LHCN-M2 (cell line): ENCODE measurements at places on chromosomes 5 and 9.

GRCh38 chr5:158511454-158511853, 588.3 kb downstream of the EBF1 start:
- DNase-seq = no peak

GRCh38 chr5:95883185-95884016, 60.9 kb upstream of the GLRX start:
- no peak for DNase-seq

DNA sequence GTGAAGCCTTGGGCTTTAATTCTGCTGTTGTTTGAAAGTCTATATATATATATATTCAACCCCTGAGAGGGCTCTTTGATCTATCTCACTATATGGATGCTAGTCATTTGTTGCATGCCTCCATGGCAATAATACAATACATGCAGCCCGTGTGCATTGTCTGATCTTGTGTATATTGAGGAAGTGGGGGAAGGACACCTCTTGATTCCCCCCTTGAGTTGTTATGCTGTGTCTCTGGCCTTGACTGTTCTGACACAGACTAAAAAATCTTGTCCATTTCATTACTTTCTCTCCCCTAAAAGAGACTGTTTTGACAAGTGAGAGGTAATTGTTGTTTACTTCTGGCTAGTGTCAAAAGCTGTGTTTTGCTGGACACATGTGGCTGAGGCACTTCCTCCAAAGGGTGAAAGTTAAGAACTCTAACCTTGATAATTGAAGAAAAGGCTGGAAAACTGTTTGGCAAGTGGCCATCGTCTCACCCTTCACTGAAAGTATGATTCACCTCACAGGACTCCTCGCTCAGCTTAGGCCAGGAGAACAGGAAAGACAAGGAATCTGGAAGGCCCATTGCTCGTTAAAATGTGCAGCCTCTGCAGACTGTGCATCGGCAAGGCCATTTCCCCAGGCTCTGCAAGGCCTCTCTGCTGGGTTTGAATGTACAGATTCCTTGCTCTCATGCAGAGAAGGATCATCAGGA, 304.0 kb downstream of the PRELID2 start:
- peak; percentile 69 for DNase-seq

DNA sequence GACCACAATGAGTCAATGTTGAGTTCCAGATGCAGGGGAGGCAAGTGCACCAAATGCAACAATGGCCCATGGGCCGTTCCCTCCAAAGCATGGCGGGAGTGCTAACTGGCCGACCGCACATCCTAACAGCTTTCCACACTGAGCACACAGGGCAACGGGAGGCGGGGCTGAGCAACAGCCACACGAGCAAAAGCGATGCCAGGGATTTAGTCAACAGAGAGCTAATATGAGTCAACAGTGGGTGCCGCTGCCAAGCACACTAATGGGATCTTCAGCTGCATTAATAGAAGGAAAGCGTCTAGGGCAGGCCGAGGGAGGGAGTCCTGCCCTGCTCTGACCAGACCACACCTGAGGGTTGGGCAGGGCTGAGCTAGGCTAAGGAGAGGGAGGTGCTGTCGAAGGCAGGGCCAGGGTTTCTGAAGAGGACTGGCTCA, 4.6 kb downstream of the EPB41L4B start:
- DNase-seq = peak; percentile 89

- DNase-seq = peak; percentile 98
These were observed 34.4 kb downstream of the MAP1B start for GRCh38 chr5:72141440-72142355.

DNA sequence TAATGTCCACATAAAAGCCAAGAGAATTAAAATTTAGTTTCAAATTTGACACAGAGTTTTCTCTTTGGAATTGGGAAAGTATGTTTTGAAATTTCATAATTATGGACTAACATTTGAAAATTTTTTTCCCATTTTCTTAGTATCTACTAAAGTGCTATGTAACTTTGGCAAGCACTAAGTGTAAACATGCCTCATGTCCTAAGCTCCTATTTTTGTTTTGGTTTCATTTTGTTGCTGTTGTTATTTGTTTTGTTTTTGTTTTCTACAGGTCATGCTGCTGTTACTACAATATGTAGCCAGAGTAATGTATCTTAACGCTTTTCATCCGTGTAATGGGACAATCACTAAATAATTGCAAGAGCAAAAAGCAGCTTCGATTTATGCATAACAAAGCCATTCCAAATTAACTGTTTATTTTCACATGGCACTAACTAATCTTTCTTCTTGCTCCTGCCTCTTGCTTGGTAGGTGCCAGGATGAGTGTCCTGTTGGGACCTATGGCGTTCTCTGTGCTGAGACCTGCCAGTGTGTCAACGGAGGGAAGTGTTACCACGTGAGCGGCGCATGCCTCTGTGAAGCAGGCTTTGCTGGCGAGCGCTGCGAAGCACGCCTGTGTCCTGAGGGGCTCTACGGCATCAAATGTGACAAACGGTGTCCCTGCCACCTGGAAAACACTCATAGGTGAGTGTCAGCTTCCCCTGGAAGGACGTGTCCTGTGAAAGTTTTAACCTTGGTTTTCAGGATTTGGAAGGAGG, 107.3 kb upstream of the PRRC1 start:
- DNase-seq = no peak

GRCh38 chr9:90834828-90835595, 33.4 kb downstream of the SYK start:
- no peak for DNase-seq

DNA sequence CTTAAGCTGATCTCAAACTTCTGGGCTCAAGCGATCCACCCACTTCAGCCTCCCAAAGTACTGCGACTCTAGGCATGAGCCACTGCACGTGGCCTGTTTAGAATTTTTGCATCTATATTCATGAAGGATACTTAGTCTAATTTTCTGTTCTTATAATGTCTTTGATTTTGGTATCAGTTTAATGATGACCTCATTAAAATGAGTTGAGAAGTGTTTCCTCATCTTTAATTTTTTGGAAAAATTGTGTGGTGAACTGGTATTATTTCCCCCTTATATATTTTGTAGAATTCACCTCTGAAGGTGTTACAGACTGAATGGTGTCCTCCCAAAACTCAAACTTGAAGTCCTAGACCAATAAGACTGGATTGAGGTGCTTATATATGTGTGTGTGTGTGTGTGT, 46.5 kb downstream of the ANKRD31 start:
- DNase-seq = no peak

DNA sequence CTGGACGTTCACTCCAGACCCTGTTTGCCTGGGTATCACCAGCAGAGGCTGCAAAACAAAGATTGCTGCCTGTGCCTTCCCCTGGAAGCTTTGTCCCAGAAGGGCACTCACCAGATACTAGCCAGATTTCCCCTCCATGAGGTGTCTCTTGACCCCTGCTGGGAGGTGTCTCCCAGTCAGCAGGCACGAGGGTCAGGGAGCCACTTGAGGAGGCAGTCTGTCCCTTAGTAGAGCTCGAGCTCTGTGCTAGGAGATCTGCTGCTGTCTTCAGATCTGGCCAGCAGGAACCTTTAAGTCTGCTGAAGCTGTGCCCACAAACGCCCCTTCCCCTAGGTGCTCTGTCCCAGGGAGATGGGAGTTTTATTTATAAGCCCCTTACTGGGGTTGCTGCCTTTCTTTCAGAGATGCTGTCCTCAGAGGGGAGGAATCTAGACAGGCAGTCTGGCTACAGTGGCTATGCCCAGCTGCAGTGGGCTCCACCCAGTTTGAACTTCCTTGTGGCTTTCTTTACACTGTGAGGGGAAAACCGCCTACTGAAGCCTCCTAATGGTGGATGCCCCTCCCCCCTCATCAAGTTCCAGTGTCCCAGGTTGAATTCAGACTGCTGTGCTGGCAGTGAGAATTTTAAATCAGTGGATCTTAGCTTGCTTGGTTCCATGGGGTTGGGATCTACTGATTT, 253.9 kb downstream of the SPATA31D1 start:
- no peak for DNase-seq

GRCh38 chr5:147384346-147385193, 125.3 kb downstream of the DPYSL3 start:
- no peak for DNase-seq

DNA sequence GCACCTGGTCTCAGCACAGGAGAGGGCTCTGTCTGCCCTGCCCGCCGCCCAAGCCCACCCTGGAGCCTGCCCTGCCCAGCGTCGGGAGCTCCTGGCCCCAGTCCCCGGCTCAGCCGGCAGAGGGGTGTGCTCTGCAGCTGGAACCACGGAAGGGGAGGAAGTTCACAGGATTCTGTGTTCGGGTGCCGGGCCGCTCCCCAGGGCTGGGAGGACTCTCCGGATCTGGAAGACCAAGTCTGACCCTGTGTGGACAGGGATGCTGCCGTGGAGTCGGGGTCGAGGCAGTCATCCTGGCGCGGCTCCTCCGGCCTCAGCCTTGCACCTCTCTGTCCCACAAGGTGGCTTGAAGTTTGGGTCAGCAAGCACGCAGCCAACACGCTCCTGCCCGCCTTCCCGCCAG, 78.6 kb downstream of the KCNT1 start:
- no peak for DNase-seq

DNA sequence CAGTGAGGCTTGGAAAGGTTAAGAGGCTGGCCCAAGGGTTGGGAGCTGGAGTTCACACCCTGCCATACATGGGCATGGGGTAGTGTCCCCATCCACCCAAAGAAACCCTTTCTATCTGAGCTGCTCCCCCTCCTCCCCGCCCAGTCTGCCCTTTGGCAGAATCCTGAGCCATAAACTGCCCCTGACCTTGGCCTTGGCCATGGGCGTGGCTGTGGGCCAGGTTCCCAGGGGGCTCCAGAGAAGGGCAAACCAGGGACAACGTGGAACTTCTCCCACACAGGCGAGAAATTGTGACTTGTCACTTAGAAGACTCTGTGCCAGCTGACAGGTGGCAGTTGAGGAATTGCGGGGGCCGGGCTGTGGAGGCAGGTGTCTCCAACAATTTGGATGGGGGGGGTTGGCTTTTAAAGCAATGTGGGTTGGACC, 4.8 kb downstream of the FAM78A start:
- no peak for DNase-seq

GRCh38 chr5:17241635-17242034, 24.2 kb downstream of the BASP1 start:
- DNase-seq = no peak

GRCh38 chr9:116319480-116319879, 165.9 kb downstream of the PAPPA start:
- no peak for DNase-seq

GRCh38 chr9:97848480-97849237, 4.4 kb upstream of the FOXE1 start:
- DNase-seq = no peak

DNA sequence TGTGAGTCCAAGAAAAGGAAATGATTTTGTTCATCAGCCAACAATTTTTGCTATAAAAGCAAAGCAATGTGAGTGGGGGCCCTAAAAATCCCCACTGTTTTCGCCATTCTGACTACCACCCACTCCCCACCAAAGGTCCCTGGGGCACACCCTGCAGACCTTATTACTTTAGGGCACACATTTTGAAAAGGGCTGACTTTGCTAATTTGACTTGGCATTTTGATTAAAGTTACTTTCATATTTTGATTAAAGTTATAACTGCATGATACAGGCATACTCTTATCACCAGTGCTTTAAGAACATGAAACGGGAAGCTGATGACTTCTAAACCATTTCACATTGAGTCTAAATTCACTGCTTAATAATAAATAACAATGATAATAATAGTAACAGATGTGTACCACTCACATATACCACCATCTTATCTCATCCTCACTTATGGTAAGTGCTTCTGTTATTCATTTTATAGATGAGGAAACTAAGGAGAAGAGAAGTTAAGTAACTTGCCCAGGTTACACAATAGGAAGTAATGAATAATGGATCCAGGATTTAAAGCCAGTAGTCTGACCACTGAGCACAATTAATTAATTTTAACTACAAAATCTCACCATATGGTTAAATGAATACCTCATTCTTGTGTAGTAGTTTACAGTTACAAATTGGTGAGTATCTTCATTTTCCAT, 25.4 kb upstream of the NR3C1 start:
- DNase-seq = no peak

GRCh38 chr9:134937566-134938345, 20.0 kb upstream of the FCN1 start:
- no peak for DNase-seq

DNA sequence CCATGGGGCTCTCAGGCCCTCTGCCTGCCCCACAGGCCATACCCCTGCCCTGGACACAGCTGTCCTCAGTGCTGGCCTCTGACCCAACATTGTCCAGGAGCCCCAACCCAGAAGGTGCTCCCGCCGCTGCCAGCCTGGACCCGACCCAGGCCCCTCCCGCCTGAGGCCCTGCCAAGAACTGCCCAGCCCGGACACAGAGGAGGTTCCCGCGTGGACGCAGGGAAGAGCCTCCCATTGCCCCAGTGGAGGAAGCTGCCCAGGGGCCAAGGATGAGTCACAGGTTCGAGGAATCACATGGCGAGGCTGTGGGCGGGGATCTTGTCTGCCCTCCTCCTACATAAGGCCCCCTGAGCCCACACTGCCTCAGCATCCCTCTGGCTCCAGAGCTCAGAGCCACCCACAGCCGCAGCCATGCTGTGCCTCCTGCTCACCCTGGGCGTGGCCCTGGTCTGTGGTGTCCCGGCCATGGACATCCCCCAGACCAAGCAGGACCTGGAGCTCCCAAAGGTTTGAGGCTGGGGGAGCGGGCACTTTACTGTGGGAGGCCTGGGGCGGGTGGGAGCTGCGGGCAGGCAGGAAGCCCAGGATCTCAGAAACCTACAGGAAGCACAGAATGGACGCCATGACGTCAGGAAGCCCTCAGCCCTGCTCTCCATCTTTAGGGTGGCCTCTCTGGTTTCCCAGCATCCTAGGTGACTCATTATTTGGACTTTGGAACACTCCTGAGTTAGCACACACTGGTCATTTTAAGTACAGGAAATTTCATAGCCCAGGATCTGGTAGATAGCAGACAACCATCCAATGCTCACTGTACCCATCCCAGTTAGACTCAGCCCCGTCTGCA, at the start of gene PAEP:
TSS of gene PAEP (plus strand) at position 366 of the 844 bp plus-strand sequence.
- peak; percentile 8 for DNase-seq

DNA sequence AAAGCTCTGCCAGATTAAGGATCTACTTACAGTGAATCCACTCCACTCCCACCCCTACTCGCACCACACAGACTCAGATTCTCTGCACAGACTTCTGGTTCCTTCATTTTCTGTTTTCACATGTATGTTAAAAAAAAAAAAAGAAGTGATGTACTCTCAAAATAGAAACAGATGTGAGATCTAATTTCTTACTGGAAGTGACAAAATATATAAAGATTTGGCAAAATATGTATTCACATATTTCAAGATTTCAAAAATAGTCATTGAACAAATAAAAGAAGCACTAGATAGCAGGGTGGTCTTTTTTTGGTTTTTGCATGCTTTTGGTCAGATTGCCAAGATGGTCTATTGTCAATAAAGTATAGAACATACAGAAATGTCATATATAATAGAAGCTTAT, 379.2 kb downstream of the TMEM167A start:
- DNase-seq = no peak

GRCh38 chr5:167889276-167889675, 402.2 kb upstream of the WWC1 start:
- DNase-seq = no peak

- DNase-seq = no peak
These were observed 111.8 kb upstream of the LHFPL2 start for GRCh38 chr5:78760366-78760765.

- peak; percentile 61 for DNase-seq
These were observed 9.3 kb upstream of the MYOT start for GRCh38 chr5:137858223-137858916.

GRCh38 chr9:109716631-109717030, 63.4 kb upstream of the PALM2AKAP2 start:
- DNase-seq = peak; percentile 19
